Activated effector memory CD4-positive, alpha-beta T cell treated with Interleukin-2 at 50 U/mL for 16 hours (primary cell): ENCODE measurements at places on chromosomes 4 and X.

GRCh38 chr4:140268186-140268841 lies 105.1 kb upstream of the SCOC start:
- DNase-seq, result no peak

- DNase-seq, result no peak
Measured at GRCh38 chr4:100985576-100985975, 361.8 kb downstream of the PPP3CA start.

DNA sequence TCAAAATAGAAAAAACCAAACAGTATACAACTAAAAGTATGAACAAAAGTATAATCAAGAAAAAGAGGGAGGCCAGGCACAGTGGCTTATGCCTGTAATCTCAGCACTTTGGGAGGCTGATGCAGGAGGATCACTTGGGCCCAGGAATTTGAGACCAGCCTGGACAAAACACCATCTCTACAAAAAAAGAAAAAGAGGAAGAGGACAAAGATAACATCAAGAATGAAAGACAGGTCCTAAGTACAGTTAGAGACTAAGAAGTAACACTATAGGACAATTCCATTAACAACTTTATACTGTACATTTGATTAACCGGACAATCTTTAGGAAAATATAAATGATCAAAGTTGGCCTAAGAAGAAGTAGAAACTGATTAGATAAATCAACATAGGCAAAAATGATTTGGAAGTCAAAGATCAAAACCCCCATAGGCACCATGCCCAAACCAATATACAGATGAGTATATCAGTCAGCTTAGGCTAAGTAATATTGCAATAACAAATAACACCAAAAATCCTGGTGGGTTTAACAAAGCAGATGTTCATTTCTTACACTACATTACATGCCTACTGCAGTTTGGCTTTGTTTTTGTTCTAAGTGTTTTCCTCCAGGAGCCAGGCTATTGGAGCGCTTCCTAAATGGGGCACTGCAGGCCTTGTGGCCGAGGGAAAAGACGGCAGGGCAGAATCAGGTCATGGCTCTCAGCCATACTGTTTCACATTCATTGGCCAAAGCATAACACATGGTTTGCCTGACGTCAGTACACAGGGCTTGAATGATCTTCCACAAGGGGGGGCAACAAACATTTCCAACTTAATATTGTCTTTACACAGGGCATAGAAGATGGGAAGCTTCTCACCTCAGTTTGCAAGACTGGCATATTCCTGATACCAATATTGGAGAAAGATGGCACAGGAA lies 42.2 kb upstream of the HGFAC start:
- DNase-seq, result no peak

DNA sequence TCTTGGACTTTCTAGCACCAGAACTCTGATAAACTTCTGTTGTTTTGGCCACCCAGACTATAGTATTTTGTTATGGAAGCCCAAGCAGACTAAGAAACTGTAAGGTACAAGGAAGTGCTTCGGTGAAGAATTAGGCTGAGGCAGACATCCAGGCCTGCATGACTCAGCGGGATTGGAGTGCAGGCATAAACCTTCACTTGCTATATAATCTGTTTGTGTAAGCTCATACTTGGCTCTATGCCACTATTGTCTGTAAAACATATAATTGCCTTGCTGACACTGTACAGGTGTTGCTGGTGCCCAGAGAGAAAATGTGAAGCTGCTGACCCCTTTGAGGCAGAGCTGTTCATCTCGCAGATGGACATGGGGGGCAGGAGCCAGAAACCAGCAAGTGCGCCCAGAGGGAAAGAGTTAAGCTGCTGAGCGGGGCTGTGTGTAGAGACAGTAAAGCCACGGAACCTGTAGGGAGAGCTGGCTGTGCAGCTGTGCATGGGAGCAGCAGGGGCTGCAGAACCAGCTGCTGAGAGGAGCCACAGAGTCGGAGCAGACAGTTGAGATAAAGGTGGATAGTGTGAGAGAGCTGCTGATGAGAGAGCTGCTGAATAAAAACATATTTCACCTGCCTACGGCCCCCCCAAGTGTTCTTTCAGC lies 96.2 kb downstream of the RBM46 start:
- DNase-seq, result no peak

GRCh38 chrX:96551322-96551872 lies 133.2 kb upstream of the DIAPH2 start:
- no peak for DNase-seq

GRCh38 chr4:79467246-79467932 lies 59.4 kb upstream of the GK2 start:
- DNase-seq, result no peak

GRCh38 chr4:179583221-179583620 lies 2141.0 kb upstream of the AGA start:
- DNase-seq, result no peak

GRCh38 chr4:115562506-115562905 lies 449.1 kb upstream of the NDST4 start:
- no peak for DNase-seq

DNA sequence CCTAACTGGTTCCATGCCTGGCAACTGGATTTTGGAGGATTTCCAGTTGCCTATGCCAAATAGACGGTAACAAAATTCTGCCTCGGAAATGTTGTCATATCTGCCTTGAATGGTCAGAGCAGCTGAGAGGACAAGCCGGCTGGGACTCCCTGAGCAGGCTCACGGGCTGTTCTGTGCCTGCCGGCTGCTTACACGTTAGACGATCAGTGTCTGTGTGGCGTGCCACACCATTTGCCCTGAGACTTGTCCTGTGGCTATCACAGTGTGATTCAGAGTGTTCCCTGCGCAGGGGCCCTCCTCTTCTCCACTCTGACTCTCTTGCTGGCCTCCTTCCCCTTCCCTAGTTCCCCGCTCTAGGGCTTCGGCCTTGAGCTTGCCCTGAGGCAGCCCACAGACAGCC lies 42.4 kb downstream of the RAI2 start:
- no peak for DNase-seq

- no peak for DNase-seq
Measured at GRCh38 chr4:114265342-114265741, 285.9 kb upstream of the ARSJ start.

DNA sequence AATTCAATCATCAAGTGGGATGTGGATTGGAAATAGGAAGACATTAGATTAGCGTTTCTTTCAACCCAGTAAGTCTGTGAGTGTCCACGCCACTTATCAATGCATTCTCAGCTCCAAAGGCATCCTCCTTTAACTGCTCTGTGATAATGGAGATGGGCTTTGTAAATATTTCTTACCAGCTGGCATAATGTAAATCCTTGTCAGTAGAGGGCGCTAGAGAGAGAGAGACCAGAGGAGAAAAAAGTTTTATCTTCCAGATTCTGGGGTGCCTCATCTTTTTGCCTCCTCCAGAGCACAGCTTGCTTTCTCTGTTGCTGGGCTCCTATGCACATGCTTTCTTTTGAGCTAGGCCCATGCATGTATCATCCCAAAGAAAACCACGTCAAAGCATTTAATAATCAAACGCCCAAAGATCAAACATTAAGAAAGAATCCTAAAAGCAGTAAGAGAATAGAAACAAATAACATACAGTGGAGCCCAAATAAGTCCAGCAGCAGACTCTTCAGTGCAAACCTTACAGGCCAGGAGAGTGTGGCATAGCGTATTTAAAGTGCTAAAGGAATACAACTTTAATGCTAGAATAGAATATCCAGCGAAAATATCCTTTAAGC lies 9.6 kb upstream of the MTMR1 start:
- no peak for DNase-seq

GRCh38 chr4:112552668-112553067 lies 36.7 kb upstream of the NEUROG2 start:
- DNase-seq, result no peak

DNA sequence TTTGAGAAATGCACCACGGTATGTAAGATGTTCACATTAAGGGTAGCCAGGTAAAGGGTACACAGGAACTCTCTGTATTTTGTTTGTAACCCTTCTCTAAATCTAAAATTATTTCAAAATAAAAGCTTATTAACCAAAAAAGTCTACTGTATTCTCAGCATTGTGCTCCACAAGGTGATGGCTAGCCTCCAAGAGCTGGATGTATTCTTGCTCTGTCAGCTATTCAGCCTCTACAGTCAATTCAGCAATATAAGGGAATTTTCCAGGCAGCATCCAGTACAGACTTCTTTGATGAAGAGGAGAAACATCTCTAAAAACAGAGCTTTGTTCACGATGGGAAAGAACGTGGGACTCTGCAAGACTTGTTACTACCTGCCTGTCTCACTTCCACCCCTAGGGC lies 63.5 kb upstream of the MAOA start:
- DNase-seq, result no peak

DNA sequence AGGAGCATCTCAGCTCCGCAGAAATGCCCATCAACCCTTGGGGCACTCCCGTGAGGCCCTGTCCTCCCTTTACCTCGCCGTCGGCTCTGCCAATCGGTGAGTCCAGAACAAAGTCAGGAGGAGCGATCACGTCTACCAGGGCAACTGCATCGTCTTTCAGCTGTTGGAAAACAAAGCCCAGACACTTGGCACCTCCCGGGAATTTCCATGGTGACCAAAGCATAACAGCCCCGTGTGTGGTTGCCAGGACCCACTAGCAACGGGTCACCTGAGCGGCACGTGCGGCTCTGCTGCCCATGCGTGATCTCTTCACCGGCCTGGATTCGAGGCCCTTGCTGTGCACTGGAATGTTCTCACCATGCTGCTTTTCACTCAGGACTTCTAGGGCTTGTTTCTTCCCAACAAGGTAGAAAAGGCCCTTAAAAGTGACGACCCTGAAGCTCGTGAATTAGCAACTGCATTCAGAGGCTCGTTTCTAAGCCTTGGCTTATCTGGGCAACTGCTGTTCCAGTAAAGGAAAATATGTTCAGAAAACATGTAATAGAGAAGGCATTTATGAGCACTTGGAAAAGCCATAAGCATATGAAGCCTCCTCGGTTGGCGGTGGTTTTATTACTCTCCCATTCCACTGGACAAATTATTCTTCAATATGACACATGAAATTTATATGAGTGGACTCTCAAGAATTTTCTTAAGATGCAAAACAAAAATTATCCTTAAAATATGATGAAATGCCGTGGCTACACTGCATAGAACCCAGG lies 69.5 kb downstream of the ACOX3 start:
- DNase-seq, result no peak

DNA sequence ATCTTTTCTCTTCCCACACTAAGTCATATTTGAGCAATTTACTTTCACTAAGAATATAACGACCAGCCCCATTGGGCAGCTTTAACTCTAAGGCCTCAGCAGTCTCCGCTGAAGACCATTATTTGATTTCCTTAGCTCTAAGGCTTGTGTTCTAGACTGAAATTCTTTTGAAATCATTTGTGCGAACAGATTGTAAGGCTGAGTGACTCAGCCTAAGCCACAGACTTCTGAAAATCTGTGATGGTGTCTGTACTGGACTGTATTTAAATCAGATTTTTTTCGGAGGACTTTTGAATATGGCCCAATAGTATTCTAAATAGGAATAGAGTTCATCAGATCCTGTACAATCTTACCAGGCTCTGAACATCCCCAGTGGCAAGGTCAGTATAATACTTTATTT lies 150.3 kb upstream of the TECRL start:
- DNase-seq, result no peak

- no peak for DNase-seq
Measured at GRCh38 chr4:159017323-159018026, 85.4 kb upstream of the RAPGEF2 start.

GRCh38 chr4:2386717-2387116 lies 31.7 kb downstream of the ZFYVE28 start:
- no peak for DNase-seq
